ENCODE measurements at places on chromosomes 1 and 21.

DNA sequence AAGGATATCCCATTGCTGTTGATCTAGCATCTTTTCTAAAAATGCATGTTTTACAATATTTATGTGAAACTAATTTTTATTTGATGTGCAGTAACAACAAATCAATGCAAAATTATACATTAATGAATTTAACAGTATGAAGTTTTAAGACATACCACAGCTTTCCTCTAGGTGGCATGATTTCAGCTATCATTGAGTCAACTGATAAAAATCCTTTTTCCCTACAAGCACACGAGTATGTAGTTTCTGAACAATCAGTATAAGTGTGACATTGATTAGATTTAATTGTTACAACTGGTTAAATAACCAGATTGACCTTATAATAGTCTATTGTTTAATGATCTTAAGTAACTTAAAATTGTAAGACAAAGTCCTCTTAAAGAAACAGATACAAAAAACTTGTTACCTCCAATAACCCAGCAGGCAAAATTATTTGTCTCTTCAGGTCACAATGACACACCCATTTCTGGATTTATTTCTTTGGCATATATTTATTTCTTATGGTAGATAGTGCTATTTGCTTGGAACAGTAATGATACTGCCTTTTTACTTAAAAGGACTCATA lies 5.8 kb upstream of the TGFB2 start:
- DNase-seq = peak; percentile 54

DNA sequence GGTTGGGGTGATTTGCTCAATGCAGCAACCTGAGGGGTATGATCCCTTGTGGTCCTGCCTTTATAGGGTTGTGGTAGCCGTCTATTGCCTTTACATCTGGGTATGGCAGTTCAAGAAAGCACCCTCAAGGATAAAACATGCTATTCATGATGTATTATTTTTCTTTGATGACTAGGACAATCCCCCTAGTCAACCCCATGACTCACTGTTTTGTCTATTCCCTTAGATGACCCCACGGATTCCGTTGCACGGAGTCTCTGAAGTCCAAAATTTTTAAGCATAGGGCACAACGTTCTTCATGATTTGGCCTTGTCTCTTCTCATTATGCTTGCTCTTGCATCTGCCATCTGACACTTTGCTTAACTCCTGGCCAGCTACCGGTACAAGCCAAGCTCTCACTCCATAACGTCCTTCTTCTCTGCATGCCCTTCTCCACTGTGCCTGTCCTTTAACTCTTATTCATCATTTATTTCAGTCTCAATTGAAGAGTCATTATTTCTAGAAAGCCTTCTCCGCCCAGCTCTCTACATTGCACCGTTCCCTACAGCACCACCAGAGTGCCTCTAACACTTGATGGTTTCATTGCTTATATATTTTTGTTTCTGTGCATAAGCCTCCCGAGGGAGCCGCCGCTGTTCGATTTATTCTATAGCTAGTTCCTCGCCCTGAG lies 838 bp upstream of the DISP1 start:
- DNase-seq = no peak

DNA sequence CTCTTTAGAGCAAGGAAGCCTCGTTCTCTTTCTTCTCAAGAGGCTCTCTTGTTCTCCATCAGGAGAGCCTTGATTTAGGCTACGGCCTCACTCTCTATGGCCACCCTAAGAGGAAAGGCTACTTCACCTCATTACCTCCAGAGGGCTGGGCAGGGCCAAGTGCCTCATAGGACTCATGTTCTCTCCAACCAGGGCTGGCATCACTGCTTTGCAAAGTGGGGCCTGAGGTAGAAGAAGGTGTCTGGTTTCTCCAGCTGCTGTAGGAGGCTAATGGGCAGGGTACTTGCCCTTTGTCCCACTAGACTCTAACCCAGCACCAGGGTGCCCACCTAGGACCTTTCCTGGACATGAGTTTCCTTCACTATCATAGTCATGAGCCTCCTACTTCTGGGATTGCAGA lies 2.1 kb upstream of the ATXN7L2 start:
- no peak for DNase-seq

DNA sequence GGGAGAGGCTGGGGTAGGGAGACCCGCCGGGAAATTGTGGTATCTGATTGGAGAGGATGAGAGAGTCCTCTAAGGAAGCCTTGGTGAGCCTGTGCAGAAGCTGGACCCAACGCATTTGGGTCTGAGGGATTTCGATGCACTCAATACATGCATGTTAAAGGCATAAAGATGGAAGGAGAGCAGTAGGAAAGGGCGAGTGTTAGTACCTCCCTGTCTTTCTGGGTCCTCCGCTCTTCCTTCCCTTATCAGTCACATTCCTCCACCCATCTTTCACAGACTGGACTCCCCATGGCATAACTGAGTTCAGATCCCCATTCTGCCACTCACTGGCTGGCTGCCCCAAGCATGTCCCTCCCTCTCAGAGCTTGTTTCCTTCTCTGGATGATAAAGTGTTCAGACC lies 7.3 kb downstream of the RGS16 start:
- DNase-seq = peak; percentile 5

DNA sequence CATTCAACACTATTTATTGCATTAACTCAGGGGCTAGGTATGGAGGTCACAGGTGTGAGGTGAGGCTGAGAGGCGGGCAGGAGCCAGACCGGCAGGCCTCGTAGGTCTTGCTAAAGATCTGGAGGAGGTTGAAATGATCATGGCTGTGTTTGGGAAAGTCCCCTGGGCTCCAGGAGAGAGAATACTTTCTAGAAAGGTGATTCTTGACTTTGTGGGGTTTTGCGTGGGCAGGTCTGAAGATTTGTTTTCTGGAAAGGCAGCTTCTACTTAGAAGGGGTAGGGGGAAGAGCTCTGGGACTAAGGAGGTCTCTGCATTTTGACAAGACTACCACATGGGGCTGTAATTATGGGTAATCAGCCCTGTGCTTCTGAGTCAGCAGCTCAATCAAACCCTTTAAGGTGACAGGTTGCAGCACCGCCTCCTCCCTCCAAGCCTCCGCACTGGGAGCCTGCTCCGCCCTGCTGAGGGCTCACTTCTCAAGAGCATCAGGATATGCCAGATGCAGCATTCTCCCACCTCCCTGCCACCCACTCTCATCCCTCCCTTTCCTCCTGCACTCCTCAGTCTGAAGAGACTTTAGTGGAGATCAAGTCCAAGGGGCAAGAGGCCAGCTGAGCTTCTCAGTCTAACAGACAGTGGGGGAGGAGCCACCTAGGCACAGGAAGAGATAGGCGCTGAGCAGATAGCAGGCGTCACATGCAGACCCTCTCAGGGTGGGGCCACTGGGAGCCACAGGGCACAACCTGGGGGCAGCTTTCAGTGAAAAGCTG lies 30.5 kb downstream of the SLC30A1 start:
- DNase-seq = peak; percentile 77

GRCh38 chr21:38310646-38311485 lies 54.1 kb downstream of the KCNJ15 start:
- DNase-seq = no peak

- DNase-seq = no peak
These were observed 11.2 kb downstream of the PUM1 start for GRCh38 chr1:31054349-31054748.

- no peak for DNase-seq
These were observed 42.1 kb downstream of the ARHGEF10L start for GRCh38 chr1:17581389-17582123.

GRCh38 chr1:210597555-210598134 lies 268.9 kb downstream of the HHAT start:
- peak; percentile 44 for DNase-seq

- peak; percentile 58 for DNase-seq
These were observed 8.0 kb upstream of the NAV1 start for GRCh38 chr1:201530741-201531531.

DNA sequence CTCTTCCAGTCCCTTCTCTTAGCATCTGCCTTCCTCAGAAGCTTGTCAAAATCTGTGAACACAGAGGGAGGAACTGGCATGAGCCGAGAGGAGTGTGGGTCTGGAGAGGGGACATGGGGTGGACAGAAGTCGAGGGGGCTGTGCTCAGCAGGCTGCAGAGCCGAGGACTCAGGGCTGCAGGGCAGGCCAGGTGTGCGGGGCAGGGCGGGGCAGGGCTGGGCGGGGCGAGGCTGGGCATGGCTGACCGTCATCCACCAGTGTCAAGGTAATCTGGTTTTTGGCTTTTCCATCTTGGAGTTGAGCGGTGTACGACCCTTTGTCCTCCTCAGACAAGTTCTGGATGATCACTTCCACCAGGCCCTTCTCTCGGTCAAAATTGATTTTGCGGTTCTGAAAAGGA lies 44.0 kb downstream of the MYOM3 start:
- no peak for DNase-seq

GRCh38 chr1:244807138-244807537 lies 28.3 kb upstream of the COX20 start:
- no peak for DNase-seq

All from erythroblast (primary cell).